Islet precursor cell (in vitro differentiated cells): ENCODE measurements at places on chromosomes 6 and 20.

GRCh38 chr20:1396264-1396663 lies 3.4 kb upstream of the FKBP1A start:
- DNase-seq, result no peak

- peak; percentile 90 for DNase-seq
Observed at GRCh38 chr6:29553268-29554057, 6.1 kb downstream of the UBD start.

DNA sequence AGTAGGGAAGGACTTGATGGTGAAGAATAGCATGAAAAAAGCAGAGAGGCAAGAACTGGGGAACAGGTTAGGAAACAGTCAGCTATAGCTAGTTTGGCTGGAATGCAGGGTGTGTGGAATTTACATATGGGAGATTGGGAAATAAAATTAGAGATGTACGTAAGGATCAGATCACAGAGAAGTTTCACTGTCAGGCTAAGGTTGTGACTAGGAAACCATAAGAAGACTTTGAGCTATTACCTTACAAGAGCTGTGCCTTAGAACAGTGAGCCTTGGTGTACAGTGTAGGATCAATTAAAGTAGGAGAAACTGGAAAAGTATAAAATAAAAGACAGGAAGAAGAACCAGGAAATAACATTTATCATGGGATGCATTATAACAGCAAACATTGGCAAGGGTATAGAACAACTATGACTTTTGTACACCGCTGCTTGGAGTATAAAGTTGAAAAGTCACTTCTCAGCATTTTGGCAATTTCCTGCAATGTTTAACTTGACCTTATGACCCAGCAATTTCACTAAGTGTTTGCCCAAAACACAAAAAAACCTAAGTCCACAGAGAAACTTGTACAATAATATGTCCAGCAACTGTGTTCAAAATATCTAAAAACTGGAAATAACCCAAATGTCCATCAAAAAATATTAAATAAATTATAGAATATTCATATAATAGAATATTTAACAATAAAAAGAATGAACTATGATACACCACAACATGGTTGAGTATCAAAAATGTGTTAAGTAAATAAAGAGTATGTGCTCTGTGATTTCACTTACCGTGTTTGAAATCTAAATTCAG lies 31.2 kb upstream of the SPTLC3 start:
- no peak for DNase-seq

GRCh38 chr6:13302751-13303667 lies 25.3 kb downstream of the TBC1D7 start:
- DNase-seq, result peak; percentile 85

- DNase-seq, result no peak
Observed at GRCh38 chr6:55943329-55943728, 67.9 kb upstream of the BMP5 start.
